GM10248 (cell line): ENCODE measurements at places on chromosomes 3 and 15.

- DNase-seq: peak; percentile 45
Observed at GRCh38 chr3:105518806-105519418, 152.2 kb downstream of the ALCAM start.

DNA sequence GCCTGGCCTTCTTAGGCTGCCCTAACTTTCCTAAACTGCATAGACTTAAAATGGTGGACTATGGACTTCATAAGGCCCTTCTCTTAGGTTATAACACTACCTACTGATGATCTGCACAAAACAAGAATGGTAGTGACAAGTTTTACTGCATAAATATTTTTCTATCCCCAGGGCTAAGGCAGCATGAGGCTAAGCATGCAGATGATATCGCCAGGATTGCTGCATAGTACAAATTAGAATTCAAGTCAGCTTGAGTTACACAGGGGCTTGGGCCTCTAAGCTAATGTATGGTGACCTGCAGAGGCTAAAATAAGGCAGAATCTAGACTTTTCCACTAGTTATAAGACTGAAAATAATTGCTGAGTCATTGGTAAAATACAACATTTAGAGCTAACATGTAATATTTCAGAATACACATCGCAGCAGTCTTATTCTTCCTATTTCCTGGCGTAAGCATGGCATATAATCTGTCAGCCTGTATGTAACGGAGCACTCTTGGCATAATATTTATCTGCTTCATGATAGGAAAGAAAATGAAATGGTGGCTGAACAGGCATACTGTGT, 15.3 kb upstream of the RBMS3 start:
- no peak for DNase-seq

DNA sequence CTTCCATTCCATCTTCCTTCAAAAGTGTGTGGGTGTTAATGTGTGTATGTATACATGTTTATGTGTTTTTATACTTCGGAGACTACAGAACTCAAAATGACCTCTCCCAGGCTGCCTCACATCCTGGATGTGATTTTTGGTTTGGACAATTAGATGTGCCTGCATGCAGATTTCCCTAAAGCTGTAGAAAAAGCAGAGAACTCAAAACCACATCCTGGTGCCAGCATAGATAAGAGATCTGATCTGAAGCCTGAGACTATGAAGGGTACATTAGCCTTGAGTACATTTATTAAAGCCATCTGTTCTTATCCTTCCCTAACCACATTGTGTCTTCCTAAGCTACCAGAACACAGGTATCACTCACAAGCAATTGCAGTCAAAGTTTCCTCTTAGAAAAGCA, 319.4 kb upstream of the RASGRP1 start:
- no peak for DNase-seq

GRCh38 chr15:72113347-72114031, 4.5 kb downstream of the MYO9A start:
- DNase-seq: no peak

DNA sequence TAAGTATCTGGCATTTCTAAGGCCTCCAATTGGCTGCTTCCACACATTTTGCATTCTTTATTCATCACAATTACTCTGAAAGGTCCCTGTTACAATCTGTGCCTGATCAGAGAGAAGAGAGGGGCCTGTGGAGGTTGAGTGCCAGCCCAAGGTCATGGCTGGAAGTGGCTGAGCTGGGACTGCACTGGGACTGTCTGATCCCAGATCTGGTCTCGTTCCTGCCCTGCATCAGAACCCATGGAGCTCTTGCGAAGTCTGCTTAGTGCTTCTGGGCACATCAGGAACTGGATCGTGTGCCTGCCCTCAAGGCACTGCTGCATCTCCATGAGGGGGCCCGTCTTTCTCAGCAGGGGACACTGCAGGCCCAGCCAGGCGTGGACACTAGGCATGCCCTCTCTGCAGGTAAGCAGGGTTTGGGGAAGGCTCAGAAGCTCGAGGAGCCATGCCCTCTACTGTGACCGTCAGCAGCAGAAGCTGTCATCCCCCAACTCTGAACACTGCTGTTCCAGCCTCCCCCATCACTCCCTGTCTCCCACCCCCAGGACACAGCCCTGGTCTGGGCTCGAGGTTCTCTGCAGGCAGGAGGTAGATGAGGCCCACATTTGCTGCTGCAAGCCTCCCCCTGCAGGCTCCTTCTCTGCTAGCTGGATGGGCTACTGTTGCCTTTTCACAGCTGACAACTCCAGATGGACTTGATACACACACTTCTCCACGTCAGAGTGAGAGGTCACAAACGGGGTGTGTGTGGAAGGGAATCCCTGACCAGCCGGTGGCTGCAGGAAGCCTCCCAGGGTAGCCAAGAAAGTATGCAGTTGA, 96.5 kb upstream of the PRR23E start:
- DNase-seq: no peak

DNA sequence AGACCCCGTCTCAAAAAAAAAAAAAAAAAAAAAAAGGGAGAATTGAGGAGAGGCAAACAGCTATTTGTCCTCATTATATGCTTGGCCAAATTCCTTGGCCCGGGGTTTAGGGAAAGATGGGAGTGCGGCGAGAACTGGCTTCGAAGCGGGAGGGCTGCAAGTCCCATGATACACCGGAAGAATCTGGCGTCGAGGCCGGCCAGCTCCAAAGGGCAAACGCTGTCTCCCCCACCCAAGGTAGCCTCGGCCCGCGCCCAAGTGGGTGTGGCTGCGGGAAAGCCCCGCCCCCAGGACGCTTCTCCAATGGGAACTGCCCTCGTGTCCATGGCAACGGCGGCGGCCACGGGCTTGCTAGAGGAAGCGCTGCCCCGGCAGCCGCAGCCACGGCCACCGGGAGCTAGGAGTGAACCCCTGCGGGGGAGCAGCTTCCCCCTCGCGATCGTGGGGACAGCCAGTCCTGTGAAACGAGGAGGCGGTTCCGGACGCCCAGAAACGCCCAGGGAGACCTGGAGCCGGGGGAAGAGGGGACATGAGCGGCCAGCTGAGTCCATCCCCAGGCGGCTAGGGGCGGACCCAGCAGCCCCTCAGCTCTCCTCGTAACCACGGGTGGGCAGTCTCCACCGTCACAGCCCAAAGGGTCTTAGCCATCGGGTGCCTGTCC, at the start of gene TTLL13:
Gene TTLL13, plus strand, starts transcription at position 354 of the 661 bp plus-strand sequence. CDS start 1,075 bp downstream, outside the sequence.
- DNase-seq: peak; percentile 55
